AG09309 (cell line): ENCODE measurements at places on chromosomes 3 and 15.

GRCh38 chr3:151377768-151378385 is 6.7 kb downstream of the P2RY12 start:
- no peak for DNase-seq

DNA sequence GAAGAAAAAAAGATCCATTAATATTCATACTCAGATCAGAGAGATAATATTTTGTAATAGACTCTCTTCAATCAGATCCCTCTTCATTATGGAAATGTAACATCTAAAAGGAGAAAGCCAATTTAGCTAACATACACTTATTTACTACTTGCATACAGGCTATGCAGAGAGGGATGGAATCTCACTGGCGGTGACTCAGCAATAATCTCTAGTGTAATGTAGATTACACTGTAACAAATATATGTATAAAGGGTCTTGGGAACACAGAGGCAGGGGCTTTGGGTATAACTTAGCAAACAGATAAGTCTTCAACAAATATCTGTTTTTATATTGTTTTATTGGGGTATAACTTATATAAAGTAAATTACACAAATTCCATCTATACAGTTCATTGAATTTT is 69.6 kb downstream of the CGNL1 start:
- no peak for DNase-seq

DNA sequence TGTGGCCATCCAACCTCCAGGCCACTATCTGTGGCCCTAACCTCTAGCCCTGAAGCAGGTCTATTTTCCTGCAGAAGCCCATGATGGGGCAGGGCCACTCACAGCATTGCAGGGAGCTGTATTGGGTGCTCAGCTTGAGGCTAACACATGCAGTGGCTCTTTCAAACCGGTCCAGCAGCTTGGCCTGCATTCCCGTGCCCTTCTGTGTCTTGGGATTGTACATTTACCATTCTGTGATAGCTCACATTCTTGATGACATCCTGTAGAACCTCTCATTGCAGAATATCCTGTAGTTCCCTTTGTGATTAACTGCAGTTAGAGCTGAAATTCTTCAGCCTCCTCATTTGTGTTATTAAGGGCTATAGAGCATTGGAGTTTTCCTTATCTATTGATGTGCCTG is 60.8 kb upstream of the ANKRD34C start:
- DNase-seq: no peak

DNA sequence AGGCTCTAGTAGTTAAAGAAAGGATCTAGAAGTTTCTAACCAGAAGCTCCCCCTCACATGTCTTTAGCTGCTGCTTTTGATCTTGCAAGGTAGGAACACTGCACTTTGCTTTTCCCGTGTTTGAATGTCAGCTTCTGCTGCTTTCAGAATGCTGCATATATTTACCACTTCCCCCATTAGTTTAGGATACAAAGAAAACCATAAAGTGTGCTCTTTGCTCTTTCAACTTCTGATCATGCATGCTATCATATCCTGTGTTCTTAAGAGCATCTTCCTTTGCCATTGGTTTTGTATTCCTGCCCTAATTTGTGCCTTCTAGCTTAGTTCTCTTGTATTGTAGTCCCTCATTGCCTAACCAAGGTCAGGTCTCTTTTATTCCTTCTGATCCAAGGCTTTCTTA is 43.3 kb downstream of the ZNF609 start:
- no peak for DNase-seq

- no peak for DNase-seq
These were observed 175.9 kb downstream of the CNTN4 start for GRCh38 chr3:2274526-2274925.

DNA sequence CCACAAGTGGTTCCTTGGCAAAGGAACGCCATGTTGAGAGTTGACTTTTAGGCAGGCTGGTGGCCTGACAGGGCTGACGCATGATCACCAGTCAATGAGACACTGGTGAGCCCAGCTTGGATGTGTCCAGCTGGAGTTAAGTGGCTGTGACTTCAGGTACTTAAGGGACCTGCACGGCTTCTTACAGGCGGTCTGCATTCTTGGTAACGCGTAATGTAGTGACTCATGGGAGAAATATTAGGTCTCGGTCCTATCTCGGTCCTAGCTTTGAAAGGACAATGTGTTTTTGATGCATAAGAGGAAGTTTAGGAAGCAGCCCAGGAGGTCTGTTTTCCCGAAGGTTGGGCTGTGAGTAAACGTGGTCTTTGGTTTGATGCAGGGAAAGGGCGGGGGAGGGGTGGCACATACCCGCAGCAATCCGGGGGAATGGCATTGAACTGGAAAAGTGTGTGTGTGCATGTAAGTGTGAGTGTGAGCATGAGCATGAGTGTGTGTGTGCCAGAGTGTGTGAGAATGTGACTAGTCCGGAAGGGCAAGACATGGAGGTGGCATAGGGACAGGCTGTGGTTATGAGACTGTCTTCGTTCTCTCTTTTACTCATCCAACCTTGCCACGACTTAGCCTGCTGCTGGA is 55.3 kb downstream of the FAM43A start:
- DNase-seq: no peak

- DNase-seq: peak; percentile 20
These were observed 146.9 kb upstream of the GADL1 start for GRCh38 chr3:31041161-31041978.

DNA sequence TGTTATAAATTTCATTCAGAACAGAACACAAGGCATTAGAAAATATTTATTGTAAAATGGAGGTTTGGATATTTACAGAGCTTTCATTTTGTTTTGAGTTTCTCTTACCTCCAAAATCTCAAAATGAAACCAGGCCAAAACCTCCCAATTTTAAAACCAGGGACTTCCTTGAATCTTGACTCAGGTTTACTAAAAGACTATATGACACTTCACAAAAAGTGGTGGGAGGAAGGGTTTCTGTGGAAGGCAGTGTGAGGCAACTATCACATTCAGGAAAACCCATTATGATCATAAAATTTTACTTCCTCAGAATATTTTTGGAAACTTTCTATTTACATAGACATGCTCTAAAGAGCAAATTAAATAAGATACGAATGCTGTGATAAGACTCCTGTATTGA is 205.8 kb upstream of the EOMES start:
- DNase-seq: no peak

DNA sequence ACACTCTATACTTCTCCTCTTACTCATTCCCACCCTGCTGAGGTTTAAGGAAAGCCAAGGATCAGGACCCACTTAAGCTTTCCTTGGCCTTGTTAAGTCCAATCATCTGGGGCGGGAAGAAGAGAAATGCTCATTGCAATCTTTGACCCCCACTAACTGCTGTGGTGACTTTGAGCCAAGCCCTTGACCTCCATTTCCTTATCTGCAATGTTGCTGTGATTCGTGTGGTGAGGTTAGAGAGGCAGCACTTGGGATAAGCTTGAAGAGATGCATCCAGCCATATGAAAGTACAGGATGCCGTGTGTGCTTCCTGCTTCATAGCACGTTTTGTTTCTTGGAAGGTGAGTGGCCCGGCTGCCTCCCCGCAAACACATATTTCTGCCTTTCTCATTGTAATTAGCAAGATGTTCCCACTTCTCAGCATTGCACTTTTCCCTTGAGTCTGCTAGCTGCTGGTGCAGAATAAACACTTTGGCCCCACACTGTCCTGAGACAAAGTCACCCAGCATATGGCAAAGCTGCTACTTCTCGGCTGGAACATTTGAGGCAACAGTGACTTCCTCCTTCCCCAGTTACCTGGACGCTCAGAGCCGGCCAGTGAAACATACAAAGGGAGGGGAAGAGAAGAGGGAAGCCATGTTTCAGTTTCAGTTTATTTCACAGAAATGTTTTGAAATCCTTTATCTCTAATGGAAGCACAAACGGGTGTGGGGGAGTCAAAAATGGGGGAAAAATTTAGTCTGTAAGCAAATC is 10.5 kb upstream of the NUDT16 start:
- no peak for DNase-seq

DNA sequence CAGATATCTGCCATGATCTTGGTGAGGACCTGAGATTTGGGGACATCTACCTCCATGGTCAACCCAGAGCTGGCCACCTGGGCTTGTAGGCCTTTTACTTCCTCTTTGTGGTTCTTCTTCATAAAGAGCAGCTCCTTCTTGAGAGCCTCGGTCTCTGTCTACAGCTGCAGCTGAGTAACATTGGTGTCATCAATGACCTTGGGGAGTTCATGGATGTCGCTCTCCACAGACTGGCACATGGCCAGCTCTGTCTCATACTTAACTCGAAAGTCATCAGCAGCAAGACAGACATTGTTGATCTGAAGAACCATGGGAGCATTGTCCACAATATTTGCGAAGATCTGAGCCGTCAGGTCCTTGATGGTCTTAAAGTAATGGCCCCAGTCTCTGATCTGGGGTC is 15.7 kb upstream of the RASA2 start:
- no peak for DNase-seq

- no peak for DNase-seq
These were observed 373.1 kb upstream of the ADAMTS9 start for GRCh38 chr3:65060904-65061303.

DNA sequence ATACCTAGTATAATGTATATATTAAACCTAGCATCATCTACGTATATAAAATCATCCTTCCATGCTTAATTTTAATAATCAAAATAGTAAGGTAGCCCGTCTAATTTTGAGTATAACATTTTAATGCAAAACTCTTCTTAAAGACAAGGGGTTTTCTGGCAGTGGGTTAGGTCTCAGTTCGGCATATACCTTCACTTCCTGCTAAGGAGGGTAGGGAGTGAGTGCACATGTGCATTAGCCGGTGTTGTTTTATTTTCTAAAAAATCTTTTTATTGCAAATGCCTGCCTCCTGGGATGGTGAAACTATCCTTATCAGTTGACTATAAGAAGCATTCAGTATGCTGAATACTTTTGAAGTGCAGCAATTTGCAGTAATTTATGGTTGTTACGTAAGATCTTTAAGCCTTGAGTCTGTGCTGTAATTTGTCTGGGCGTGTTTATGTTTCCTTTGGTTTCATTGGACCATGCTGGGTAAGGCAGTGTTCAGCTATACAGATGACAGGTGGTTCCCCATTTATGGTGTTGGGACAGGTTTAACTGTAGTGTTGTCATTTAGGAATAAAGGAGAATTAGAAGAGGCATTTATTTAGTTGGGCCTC is 11.7 kb downstream of the ARHGEF26 start:
- DNase-seq: peak; percentile 14

- DNase-seq: no peak
These were observed 276.7 kb upstream of the SGO1 start for GRCh38 chr3:20462723-20463122.

DNA sequence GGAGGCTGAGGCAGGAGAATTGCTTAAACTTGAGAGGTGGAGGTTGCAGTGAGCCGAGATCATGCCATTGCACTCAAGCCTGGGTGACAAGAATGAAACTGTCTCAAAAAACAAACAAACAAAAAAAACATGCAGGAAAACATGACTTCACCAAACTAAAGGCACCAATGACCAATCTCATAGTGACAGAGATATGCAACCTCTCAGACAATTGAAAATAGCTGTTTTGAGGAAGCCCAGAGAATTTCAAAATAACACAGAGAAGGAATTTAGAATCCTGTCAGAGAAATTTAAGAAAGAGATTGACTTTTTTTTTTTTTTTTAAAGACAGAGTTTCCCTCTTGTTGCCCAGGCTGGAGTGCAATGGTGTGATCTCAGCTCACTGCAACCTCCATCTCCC is 26.1 kb downstream of the NCBP2 start:
- no peak for DNase-seq

GRCh38 chr15:68658641-68659358 is 80.0 kb downstream of the CORO2B start:
- DNase-seq: no peak
